Epithelial cell of proximal tubule (primary cell): ENCODE measurements at places on chromosomes 4 and X.
A peak's percentile ranks its signal among the peaks of the same experiment; 100 is the strongest.

DNA sequence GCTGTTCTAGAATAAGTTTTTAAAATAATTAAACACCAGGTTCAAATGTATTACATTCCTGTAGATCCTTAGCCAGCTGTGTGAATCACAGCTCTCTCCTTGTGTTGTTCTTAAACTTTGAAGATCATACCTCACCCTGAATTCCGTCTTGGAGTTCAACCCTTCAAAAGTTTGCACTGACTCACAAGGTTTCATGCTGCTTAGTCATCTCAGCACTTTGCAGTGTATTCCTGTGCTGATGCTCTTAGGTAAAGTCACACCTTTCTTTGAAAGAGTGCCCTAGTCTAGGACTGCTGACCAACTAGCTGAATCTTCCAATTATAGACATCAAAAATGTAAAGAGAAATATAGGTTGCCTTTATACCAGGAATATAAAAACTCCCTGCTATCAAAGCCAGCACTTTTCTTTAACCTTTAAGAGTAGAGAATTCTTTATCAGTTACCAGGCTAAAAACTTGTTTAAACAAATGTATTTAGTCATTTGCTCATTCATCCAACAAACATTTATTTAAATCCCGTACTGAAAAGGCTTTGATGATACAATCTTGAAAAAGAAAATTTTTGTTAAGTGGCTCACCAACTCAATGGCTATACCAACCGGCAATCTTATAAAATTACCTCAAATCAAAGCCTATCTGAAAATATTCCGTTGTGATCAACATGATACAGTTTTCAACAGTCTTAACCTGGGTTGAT lies 169.7 kb downstream of the RAP1GDS1 start:
- DNase-seq = peak; percentile 95

DNA sequence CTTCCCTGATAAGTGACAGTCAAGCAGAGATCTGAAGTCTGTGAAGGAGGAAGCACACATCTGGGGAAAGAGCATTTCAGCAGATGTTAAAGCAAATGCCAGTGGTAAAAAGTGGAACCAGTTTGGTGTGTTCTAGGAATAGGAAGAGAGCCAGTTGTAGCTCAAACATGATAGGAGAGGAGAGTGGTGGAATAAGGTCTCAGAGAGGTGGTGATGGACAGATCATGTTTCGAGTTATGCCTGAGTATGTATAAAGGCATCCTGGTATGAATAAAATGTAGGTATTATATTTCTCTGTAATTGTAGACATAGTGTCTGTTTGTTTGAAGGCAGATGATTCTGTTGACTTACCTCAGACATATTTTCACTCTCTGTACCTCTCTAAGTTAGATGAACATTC lies 89.1 kb downstream of the LARP7 start:
- DNase-seq = no peak

GRCh38 chr4:117429061-117429460 lies 343.7 kb upstream of the TRAM1L1 start:
- no peak for DNase-seq

GRCh38 chr4:153611679-153612078 lies 72.4 kb upstream of the TLR2 start:
- no peak for DNase-seq

- no peak for DNase-seq
These were observed 85.1 kb upstream of the ZCCHC13 start for GRCh38 chrX:74218895-74219294.

DNA sequence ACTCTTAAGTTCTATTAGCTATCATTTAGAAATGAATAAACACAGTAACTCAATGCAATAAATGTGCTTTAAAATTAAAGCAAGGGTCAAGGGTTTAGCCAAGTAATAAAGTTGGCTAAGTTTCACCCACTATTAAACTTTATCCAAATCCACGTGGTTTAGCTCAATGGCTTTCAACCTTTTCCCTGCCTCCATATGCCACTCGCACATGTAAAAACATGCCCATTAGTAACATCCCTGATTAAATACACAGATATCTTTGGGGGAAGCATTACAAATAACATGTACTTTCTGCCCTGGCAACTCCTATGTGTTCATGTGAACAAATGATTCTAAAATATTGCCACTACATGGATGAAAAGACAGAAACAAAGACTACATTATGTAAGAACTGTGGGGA lies 130.8 kb downstream of the ZAR1 start:
- DNase-seq = no peak

- peak; percentile 76 for DNase-seq
These were observed 99.5 kb upstream of the SLC4A4 start for GRCh38 chr4:71239365-71239764.

DNA sequence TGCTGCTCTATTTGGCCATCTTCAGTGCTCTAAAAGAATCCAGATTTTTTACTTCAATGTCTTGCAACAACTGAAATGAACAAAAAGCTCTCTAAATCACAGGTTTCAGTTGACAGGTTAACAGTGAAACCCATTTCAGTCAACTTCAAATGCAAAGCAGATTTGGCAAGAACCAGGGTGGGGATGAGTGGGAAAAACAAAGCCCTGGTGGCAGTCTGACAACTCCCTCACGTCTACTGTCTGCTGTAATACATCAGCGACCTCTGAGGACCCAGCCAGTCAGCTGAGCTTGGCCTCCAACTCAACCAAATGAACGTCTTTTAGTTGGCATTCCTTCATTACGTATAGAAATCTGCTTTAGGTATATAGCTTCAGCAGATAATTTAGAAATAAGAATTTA lies 95.8 kb downstream of the COL25A1 start:
- DNase-seq = no peak

GRCh38 chr4:8353912-8354453 lies 84.4 kb downstream of the HTRA3 start:
- DNase-seq = no peak

GRCh38 chr4:76459291-76459723 lies 24.3 kb downstream of the SHROOM3 start:
- DNase-seq = peak; percentile 94

- no peak for DNase-seq
These were observed 57.3 kb downstream of the NPNT start for GRCh38 chr4:105952591-105952990.

GRCh38 chrX:100797359-100797758 lies 22.8 kb upstream of the CSTF2 start:
- DNase-seq = no peak

DNA sequence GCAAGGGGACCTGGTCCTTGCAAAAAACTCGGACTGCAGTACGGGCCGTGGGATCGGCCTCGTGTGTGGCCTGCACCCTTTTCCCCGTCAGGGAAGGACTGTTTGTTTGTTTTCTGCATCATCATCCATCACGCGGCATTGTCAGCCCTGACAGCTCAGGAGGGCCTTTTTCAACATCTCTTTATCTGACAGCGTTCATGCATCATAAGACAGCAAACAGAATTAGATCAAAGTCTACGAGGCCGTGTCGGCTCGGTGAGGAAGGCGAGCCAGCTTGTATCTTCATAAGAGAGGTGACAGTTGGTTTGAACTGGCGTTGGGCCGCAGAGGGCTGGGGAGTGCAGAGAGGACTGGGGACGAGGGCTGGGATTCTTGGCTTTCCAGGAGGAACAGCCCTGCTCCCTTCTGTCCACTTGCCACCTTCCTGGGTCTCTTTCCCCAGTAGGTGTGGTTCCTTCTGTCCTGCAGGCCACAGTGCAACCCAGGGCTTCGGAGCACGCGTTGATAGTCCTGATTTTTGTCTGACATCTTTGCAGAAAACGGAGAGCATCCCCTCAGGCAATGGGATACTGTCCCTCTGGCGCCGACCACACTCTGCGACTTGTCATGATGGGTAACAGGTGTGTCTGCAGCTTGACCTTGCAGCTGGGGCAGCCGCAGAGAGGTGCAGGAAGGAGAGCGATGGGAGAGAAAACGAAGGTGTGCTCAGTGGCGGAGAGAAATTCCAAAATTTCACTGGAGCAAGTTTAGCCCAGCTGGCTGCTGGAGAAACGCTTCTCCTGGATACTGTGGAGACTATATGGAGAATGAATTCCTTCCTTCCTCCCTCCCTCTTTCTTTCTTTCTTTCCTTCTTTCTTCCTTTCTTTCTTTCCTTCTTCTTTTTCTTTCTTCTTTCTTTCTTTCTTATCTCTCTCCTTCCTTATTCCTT lies 104.0 kb upstream of the SHOX start:
- DNase-seq = no peak

DNA sequence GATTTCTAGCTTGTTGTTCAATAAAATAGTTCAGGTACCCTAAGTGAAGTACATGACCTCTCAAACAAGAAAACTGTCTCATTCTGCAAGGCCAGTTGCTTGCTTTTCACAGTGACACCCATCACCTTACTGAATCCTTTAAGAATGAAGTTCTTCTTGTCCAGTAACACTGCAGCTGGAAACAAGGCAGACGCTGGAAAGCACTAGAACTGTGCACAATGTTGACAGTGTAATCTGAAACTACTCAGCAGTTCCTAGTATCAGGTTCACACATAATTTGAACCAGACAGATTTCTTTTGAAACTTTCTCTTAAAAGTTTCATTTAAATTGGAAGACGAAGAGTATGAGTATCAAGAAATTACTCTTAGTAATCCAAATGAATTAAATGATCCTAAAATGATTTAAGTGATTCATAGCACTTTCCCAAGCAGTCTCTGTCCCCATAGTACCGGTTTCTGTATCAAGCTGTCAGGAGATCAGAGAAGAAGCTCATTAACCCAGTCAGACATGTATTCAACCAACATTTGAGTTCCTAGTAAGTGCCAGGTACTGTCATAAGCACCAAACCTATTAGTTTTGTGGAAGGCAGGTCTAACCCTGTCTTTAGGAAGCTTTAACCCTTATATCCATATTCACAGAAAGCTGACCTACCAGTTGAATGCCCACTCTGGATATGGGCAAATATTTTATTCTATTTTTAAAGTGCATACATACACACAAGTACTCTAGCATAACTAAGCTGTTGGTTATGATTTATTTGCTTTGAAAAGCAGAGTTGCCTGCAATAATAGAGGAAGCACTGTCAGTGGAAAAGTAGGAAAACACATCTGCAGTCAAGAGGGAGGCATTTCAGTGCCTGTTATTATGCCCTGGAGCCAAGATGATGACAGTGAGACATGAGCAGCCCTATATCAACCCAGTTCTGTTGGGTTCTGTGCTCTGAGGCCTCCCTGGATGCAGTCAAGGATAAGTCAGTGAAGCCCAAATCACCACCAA lies 63.6 kb downstream of the PALLD start:
- DNase-seq = no peak

DNA sequence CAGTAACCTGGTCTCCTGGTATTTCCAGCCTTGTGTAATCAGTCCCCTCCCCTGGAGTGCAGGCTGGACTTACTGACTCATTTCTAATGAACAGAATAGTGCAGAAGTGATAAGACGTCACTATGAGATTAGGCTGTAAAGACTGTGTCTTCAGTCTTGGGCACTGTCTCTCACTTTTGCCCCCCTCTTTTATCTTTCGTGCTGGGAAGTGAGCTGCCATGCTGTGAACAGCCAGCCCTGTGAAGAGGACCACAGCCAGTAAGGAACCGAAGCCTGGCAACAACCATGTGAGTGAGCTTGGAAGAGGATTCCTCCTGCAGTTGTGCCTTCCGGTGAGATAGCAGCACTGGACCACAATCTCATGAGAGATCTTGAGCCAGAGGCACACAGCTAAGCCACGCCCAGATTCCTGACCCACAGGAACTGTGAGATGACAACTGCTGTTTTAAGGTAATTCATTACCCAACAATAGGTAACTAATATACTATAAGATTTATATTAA lies 67.5 kb upstream of the GPR34 start:
- peak; percentile 45 for DNase-seq

DNA sequence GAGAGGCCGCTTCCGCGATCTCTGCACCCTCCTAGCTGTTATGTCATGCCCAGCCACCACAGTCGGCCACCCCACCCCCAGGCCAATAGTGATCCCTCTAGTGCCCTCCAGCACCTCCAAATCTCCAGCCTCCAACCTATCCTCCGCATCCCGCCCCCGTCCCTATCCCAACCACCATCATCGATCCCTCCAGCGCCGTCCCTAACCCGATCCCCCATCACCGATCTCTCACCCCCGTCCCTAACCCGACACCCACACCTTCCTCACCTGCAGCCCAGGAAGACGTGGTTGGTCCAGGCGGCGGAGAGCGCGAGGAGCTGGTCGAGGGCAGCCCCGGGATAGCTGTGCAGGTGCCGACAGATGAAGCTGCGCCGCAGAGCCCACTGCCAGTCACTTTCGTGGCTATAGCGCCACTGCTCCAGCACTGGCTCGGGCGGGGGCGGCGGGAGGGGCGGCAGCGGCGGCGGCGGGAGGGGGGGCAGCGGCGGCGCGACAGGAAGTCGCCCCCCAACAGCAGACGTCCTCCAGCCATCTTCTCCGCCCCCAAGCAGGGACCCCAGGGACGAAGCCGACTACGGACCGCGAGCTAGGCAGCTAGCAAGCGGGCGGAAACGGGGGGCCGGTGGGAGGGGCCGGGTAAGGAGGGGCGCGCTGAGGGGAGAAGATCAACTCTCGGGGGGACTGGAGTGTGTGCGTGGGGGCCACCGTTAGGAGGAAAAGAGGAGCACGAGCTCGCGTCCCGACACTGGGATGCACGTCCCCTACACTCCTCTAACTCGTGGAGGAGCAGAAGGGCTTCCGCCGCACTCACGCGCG lies 552 bp downstream of the NKRF start:
- no peak for DNase-seq

DNA sequence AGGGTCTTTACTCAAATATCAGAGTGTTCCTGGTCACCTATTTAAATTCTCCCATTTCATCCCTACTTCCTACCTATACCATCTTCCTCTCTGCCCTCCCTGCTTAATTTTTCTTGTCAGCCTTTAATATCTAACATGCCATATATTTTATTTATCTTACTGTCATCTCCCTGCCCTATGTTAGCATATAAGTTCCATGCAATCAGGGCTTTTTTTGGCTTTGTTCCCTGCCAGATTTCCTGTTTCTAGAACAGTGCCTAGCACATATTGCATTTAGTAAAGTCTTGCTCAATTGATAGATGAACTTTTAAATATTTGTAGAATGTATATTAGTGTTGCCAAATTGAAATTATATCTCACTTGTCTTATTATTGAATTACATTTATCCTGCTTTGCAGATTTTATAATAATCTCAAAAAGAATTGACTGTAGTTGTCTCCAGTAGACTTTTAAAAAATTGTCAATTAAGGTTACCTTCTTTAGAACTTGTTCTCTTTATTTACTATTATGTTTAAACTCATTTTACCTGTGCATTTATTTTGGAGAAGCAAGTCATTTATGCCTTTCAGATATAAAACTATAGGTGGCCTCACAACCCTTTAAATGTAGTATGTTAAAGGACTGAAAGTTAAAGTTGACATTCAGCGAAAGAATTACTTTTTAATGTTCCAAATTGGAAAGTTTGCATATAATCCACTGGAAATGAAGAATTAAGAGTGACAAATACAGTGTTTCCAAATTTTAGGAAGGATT lies 108.2 kb upstream of the BMPR1B start:
- DNase-seq = no peak
